ENCODE measurements at places on chromosomes 1 and 21.

DNA sequence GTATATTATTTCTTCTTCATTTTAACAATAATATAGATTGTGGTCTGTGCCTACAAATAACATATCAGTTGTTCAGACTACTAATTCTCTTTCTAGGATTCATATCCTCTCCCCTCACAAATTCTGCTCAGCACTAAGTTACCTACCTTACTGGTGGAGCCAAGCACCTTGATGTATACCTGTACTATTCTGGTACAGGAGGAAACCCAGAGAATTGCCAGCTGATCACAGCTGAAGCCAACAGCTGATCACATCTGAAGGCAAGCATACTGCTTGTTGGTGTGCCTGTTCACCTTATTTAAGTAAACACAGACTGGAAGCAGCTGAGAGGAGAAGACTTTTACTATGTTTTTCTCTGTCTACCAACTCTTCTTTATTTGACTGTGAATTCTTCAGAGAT, 101.8 kb downstream of the PBX1 start:
- DNase-seq: no peak

GRCh38 chr21:26167593-26167992, 3.0 kb downstream of the APP start:
- DNase-seq: no peak

- no peak for DNase-seq
These were observed 29.2 kb upstream of the OR2B11 start for GRCh38 chr1:247487057-247487456.

- DNase-seq: no peak
These were observed 9.4 kb upstream of the NHLH1 start for GRCh38 chr1:160357286-160358002.

- no peak for DNase-seq
These were observed 187.0 kb upstream of the USP24 start for GRCh38 chr1:55402142-55402541.

DNA sequence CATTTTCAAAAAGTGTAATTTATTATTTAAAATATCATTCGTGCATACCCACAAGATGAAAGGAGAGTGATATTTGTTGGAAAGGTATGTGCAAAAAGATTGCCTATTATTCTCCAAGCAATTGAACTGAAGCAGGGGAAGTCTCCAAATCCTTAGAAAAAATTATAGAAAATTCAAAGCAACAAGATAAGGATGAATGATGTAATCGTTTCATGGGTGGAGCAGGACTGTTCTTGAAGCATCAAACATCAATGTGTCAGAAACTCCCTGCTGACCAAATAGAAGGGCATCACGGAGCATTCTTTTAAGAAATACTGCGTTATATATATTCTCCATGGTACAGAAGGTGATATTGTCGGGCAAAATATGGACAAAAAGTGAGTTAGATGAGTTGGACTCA, 87.9 kb upstream of the SPAG17 start:
- no peak for DNase-seq

DNA sequence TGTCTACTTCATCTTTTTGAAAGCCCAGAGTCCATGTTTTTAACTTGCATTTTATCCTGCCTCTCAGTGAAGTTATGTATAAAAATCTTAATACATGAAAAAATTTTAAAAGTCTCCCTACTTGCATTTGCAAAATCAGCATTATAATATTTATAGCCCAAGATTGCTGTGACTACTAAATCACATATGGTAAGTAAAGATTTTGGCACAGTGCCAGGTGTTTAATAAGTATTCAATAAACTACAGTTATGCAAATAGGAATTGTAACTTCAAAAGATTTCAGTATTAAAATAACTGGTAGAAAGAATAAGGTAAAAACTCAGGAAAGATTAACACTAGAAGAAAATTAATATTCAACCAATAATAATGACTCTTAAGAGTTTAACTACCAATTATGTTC, 641.7 kb downstream of the LRRIQ3 start:
- DNase-seq: no peak

DNA sequence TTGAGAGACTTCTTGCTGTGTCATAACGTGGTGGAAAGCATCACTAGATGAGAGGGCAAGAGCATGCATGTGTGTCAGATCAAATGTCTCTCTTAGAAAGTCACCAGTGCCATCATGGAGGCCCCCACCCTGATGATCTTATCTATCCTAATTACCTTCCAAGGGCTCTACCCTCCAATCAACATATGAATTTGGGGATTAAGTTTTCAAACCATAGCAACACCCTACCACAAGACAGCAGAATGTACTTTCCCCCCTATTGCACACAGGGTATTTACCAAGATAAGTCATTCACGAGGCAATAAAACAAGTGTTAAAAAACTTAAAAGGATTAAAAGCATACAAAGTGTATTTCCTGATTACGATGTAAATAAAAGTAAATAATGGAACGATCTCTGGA, 515.6 kb downstream of the LMO4 start:
- no peak for DNase-seq

Measured in GOT3 (cell line).